ENCODE measurements at places on chromosomes 12 and 14.

DNA sequence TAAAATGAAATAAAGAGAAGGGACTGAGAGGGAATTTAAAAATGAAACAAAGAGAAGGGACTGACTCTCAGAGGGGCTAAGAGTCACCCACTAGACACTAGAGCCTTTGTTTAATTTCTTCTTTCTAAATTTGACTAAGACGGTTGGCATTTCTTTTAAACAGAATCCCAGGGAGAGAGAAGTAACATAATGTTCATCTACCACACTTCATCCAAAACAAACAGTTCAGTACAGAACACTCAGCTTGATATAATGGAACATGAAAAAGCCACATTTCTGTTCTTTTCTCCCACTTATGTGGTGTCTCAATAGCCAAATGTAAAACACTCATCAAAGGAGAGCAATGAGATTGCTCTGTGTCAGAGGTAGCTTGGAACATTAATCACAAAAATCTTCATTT lies 10.1 kb upstream of the NT5DC3 start:
- no peak for DNase-seq

GRCh38 chr12:38392554-38393144 lies 76.1 kb downstream of the ALG10B start:
- no peak for DNase-seq

DNA sequence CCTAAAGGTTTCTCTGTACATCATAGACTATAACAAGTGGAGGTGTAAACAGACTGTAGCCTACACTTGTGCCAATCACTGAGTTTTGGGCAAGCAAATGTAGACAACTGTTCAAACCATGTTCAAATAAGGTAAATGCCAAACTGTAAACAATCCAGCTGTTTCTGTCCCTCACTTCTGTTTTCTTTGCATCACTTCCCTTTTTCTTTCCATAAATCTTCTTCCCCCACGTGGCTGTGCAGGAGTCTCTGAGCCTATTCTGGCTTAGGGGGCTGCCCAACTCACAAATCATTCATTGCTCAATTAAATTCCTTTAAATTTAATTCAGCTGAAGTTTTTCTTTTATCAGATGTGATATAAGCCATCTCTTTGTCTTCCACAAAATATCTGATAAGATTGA lies 65.1 kb upstream of the CPM start:
- DNase-seq: no peak

DNA sequence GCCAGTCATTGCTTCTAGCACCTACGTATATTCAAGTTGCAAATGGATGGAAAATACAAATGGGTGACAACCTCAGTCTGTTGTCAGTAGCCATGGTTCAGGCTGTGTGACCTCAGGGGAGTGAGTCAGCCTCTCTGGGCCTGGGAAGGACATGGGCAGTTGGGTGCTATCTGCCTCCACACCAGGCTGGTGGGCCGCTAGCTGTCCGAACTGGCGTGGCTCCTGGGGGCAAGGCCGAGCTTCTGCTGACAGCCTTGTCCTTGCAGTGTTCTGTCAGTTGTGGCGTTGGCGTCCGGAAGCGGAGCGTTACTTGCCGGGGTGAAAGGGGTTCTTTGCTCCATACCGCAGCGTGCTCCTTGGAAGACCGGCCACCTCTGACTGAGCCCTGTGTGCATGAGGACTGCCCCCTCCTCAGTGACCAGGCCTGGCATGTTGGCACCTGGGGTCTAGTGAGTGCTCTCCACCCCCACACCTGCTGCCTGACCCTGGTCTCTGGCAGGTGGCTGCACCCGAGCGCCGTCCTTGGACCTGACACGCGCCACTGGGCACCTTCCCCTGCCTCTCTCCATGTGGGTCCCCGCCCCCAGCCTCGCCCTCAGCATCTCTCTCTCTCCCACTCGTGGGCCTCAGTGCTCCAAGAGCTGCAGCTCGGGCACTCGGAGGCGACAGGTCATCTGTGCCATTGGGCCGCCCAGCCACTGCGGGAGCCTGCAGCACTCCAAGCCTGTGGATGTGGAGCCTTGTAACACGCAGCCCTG lies 17.1 kb downstream of the PAPLN start:
- no peak for DNase-seq

DNA sequence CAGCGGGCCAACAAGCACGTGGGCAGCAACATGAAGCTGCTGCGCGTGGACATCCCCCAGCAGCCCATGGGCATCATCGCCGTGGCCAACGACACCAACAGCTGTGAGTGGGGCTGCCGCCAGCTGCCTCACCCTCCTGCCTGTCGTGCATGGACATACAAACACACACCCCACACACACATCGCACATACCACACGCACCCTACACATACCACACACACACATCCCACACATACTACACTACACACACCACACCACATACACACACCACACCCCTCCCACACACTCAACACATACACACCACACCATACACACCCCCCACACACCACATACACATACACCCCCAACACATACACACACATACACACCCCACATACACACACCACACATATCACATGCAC lies 25.2 kb upstream of the NXPH4 start:
- no peak for DNase-seq

- DNase-seq: no peak
These were observed 4.4 kb downstream of the AMHR2 start for GRCh38 chr12:53427905-53428594.

- no peak for DNase-seq
These were observed 144.6 kb upstream of the RASSF8 start for GRCh38 chr12:25813843-25814242.

DNA sequence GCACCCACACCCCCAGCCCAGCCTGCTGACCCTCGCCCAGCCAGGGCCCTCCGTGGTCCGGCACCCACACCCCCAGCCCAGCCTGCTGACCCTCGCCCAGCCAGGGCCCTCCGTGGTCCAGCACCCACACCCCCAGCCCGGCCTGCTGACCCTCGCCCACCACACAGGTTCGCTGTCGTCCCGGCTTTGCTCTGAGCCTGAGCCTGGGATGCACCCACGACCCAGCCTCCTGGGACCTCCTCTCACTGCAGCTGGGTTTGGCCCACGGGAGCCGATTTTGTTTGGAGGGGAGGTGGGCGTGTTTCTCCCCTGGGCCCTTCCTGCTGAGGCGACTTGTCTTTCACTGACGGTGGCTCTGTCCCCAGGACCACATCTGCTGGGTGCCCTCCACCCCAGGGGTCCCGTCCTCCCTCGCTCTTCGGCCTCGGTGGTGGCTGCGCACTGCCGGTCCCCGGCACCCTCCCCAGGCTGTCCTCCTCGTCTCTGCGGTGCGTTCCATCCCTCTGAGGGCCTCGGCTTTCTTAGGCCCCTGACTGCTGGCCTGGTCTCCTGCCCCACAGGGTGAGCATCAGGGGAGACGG lies 83.8 kb downstream of the GALNT9 start:
- DNase-seq: no peak

DNA sequence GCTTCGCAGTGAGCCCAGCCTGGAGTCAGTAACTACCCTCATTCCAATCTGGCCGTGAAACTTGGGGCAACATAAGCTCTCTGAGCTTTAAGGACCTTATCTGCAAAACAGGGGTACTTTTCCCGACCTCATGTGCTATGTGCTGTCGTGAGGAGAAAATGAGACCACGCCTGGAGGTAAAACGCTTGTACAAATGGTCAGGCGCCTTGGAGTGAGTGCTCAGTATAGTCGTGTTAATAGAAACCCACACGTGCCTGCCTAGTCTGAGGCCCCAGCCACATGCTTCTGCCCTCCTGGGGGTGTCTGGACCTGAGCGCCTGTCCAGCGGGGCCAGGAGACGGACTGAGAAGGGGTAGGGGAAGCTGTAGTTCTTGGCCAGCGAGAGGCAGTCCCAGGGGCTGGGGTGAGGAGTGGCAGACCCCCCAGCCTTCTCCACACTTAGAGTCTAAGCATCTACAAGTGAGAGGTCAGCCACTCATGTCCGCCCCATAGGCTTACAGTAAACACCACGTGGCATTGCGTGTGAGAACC lies 4.9 kb downstream of the AQP5 start:
- no peak for DNase-seq

- DNase-seq: no peak
These were observed 924 bp upstream of the MANSC1 start for GRCh38 chr12:12350868-12351463.

DNA sequence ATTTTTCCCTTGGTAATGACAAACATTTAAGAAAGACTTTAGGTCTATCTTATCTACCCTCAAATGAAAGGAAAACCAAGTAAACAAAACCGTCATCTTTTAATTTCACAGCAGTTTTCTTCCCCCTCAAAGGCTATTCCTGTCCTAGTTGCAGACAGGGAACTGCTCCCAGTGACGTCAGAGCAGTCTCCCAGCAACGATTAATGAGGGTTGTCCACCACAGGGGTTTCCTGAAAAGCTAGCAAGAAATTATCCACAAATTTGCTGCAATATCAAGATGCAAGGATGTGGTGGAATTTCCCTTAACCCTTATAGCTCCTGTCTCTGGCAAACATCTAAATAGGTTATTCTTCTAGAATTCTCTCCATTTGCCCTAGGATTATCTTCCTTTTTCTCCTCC lies 89.1 kb upstream of the STAC3 start:
- DNase-seq: no peak

DNA sequence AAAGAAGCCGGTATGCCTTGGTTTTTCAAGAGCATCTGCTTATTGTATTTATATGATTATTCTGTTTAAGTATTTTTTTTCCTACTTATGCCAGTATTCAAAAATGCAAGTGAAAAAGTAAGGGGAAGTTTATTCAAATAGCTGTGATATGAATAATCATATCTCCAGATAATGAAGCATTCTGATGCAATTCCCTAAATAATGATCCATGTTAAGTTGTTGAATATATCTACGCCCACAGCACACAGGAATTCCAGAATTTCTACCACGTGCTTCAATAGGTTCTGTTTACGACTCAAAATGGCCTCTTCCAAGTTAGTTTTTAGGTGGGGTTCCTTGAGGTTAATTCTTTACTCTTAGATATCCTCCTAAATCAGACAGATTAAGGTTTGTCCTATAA lies 208.3 kb downstream of the NAV3 start:
- DNase-seq: no peak
